ENCODE measurements at places on chromosomes 3 and 15.
A peak's percentile ranks its signal among the peaks of the same experiment; 100 is the strongest.

DNA sequence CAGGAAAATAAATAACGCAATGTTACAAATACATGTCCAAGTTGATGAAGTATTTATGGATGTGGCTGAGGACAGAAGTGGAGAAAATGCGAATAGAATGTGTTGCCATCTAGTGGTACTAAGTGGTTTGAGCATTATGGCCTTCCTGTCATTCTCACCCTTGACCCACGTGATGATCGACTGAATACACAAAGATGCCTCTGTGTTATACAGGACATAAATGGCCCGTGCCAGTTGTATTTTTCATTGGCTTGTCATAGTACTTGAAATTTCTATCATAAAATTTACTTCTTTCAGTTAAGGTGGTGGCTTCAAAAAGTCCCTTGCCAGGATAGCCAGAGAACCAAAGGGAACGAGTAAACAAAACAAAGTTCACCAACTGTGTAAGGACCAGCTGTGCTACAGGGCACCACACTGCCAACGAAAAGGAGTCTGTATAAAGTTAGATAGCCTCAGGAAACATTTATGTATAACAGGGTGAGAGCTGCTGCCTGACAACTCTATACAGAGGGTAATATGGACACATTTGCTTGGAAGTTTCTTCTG lies 103.7 kb downstream of the MYH15 start:
- DNase-seq = peak; percentile 7

GRCh38 chr3:132880986-132881385 lies 157.2 kb upstream of the TMEM108 start:
- no peak for DNase-seq

- DNase-seq = no peak
Observed at GRCh38 chr3:192887701-192888100, 30.0 kb downstream of the MB21D2 start.

DNA sequence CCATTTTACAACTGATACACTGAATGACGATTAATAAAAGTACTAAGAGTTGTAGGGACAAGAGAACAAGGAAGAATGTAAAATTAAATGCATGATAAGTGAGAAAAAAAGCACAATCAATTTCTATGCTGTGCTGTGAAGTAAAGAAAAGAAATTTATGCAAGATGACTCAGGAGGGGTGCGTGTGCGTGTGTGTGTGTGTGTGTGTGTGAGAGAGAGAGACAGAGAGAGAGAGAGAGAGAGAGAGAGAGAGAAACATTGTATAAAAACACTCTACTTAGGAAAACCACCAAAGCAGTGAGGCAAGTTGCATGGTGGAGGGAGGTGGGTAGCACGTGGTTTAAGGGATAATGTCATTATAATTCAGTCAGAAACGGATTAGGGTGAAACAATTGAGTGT lies 580.8 kb upstream of the ALCAM start:
- DNase-seq = no peak

DNA sequence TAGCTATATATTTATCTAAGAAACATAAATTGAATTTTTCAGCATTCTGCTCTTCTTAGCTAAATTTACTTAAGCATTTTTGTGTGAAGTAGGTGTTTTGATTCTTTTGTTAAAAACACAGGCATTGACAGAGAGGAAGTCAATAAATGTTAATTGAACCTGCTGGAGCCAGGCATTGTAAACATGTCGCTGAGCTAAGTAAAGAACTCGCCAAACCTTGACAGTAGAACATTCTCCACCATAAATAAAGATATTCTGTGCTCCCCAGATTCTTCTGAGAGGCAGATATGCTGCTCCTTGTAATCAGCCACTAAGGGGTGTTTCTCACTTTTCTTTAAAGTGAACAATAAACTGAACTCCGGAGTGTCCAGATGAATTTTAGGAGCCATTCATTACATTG lies 38.4 kb downstream of the SYNM start:
- no peak for DNase-seq

- DNase-seq = no peak
Observed at GRCh38 chr3:180402471-180403073, 199.4 kb upstream of the TTC14 start.

- DNase-seq = no peak
Observed at GRCh38 chr15:31280046-31280830, 46.4 kb upstream of the KLF13 start.

DNA sequence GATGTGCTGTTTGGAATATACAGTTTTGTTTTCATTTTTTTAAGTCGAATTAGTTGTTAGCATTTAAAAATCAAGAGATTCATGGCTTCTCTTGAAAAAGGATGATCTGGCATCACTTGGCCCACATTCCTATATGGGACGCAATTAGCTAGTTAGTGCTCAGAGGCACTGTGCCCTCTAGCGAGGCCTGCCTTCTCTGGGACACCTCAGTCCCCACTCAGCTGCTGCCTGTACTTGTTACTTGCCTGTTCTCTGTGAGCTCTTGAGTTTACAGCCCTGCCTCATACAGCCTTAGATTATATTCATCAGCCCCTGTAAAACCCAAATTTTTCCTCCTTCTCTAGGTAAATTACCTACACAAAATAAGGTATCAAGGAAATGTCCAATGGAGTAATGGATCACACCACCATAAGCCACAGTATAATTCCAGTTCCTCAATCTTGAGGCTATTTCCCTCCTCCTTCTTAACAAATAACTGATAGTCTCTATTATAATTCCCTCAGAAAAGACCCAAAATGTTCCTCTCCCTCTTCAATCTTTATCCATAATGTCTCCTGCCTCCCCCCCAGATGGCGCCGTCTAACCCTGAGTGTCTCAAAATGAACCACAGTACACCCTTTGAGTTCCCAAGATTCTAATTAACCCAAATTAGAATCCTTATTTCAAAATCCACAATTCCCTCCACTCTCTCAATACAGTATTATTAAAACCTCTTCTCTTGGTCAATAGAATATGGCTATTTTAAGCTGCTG lies 2.7 kb downstream of the ZMAT3 start:
- no peak for DNase-seq

GRCh38 chr3:131739211-131739610 lies 236.4 kb upstream of the MRPL3 start:
- no peak for DNase-seq
